K562 (cell line): ENCODE measurements at places on chromosomes 7 and 10. TPM values are rescaled to one million over a fixed set of nuclear protein-coding genes. Genes with fewer than 3 reads are reported as not detected.

Gene PAX4
- polyA plus RNA-seq: not detected in 2 replicates

Gene LOXL4
- polyA plus RNA-seq: 0.05 and 0.07 TPM in 2 replicates

Gene MYL10
- polyA plus RNA-seq: not detected in 2 replicates

Gene MKLN1
- polyA plus RNA-seq: 18.6 and 19.1 TPM in 2 replicates

Gene VENTX
- polyA plus RNA-seq: 0.36 and 0.70 TPM in 2 replicates

Gene SIRT1
- 18.2 and 19.1 TPM in 2 replicates for polyA plus RNA-seq

Gene CLRN3
- not detected in 2 replicates for polyA plus RNA-seq

Gene KEL
- polyA plus RNA-seq: 33.1 and 36.7 TPM in 2 replicates

Gene FAM241B
- 9.5 and 11.1 TPM in 2 replicates for polyA plus RNA-seq

Gene ZNF273
- 13.3 and 14.8 TPM in 2 replicates for polyA plus RNA-seq

Gene PDE1C
- polyA plus RNA-seq: under 0.01 TPM in 1 of 2 replicates, not detected in the other

Gene GJD4
- not detected in 2 replicates for polyA plus RNA-seq

Gene MBL2
- polyA plus RNA-seq: not detected in 2 replicates

Gene SMARCD3
- polyA plus RNA-seq: 2.6 and 3.0 TPM in 2 replicates

Gene A1CF
- not detected in 2 replicates for polyA plus RNA-seq

Gene CFAP58
- 0.42 and 1.0 TPM in 2 replicates for polyA plus RNA-seq
